ENCODE measurements at places on chromosomes 1 and 21.

DNA sequence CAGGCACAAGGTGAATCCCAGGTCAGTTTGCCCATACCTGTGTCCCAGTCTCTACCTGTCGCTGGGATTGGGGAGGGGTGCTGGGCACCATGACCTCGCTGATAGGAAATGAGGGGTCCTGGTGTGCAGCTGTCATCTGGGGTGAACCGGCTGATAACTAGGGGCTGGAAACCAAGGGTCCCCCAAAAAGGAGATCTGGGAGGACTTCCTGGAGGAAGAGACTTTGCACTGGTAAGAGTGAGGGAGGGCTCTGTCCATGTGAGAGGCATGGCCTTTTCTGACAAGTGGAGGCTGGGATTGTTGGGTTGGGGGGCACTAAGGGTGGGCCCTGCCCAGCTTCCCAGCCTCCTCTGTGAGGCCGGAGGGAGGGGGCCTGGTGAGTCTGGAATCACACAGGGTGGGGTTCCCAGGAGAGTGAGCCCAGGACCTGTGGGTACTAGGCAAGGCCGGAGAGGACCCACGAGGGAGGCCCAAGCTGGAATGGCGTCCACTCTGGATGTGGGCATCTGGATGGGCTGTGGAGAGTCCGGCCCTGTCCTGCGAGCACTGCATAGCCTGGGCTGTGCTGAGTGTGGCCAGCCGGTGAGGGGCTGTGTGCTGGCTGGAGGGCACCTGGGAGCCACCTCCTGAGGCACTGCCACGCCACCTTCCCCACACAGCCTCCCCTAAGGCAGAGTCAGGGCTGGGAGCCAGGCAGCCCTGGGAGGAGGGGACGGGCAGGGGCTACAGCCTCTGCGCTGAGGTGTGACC lies 4.9 kb upstream of the PEX10 start:
- no peak for DNase-seq

DNA sequence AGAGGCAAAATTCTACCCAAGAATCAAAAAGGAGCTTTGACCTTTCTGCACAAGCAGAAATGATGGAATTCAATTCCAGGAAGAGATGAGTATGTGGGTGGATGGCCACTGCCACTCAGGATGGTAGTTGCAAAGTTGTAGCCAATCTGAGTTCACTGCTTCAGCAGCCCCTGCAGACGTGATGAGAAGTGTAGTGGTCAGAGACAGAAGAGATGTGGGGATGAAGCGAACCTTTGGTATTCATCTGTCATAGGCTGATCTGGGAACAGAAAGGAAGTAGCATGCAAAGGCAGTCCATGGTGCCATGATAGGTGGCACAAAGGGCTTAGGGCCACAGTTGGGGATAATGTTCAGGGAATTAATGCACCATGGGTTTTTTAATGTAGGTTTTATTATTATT lies 81.1 kb upstream of the PGBD5 start:
- DNase-seq = no peak

DNA sequence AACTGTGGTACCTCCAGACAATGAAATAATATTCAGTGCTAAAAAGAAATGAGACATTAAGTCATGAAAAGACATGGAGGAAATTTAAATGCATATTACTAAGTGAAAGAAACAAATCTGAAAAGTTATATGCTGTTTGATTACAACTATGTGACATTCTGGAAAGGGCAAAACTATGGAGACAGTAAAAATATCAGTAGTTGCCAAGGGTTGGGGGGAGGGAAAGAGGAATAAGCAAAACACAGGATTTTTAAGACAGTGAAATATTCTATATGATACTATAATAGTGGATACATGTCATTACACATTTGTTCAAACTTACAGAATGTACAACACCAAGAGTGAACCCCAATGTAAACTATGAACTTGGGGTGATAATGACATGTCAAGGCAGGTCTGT lies 38.2 kb upstream of the PKN2 start:
- no peak for DNase-seq

- DNase-seq = no peak
Observed at GRCh38 chr1:110597966-110598365, 8.2 kb downstream of the KCNA2 start.

GRCh38 chr21:28773036-28773435 lies 219.6 kb downstream of the LTN1 start:
- DNase-seq = no peak

DNA sequence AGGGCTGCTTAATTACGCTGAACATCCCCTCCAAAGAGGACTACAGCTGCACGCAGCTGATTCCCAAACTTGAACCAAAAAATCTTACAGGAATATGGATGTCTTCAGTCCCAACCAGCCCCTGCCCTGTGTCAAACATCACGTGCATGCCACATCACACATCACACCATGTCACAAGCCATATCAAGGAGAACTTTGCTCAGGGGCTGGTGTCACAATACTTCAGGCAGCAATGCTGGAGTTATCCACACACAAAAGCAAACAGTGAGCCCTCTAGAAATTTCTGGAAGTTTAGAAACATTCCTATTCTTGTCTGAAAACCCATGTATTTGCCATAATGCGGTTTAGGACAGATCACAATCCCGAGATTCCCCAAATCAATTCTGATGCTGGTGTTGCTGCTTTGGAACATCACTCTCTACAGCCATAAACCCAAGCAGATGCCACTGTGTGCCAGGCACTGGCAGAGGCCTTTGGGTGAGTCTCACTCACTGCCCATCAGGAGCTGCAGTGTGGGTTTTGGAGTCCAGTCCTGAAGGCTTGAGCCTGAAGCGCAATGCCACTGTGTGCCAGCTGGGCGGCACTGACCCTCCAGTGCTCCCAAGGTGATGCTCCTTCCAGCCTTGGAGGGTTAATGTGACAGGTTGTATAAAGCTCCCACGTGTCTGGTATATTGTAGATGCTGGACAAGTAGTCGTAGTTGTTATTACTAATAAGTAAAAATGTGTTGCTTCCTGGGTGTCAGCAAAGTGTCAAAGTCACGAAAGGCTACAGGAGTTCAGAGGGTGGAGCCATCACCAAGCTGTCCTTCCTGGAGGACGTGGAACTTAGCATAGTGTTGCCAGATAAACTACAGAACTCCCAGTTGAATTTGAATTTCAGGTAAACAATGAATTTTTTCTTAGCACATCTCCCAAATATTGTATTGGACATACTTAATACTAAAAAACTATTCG lies 20.1 kb upstream of the EFNA1 start:
- DNase-seq = no peak

DNA sequence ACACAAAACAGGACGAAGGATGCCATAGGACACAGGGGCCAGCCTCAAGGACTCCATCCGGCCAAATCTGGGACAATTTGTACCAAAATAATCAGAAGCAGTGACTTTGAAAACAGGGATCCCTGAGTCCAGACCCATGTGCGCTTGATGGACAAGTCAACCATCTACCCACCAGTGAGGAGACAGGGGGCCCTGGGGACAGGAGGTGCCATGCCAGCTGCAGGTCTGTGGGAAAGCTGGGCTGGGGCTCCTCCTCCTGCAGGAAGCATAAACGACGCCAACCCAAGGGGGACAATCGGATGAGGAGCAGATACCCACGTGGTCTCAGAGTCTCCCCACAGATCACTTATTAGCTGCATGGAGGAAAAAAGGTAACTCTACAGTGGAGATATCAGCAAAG lies 50.6 kb downstream of the NPHP4 start:
- DNase-seq = no peak

DNA sequence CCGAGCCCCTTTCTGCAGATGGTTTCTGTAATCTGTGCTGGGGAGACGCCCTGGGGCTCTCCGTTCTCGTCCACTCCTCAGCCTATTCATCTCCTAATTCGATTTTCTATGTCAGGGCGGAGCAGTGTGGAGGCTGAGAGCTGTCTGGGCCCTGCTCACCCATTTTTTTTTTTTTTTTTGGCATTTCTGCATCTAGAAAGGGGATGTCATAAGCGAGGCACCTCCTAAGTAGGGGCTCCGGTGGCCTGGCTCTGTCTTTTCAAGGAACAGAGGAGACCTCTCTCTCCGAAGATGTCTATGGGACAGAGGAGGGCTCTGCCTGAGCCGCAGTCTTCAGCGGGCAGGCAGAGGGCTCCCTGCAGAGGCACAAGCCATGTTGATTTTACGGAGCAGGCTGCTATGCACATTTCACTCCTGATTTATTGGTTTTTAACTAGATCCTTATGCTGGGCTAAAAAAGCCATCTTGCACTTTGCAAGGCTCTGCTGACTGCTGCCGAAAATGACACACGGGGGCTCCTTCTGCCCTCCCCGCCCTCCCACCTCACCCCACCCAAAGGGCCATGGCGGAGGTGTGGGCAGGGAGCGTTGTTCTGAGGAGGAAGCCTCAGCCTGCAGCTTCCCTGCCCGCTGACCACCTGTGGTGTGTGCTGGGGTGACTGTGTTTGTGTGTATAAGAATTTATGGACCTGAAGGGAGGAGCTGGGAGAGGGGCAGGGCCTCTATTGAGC lies 71.0 kb downstream of the FOXD2 start:
- no peak for DNase-seq

All from CD4-positive, alpha-beta T cell treated with Interleukin-10 for 1 hour (primary cell).